Natural killer cell treated with Interleukin-12 subunit alpha and Interleukin-12 subunit beta and Interleukin-15 and Interleukin-18, amount 100 ng/mL, for 72 hours (primary cell): ENCODE measurements at places on chromosomes 2 and 18. TPM values are rescaled to one million over a fixed set of nuclear protein-coding genes. Genes with fewer than 3 reads are reported as not detected.

GRCh38 chr2:232537499-232537898 is 2.0 kb upstream of the CHRNG start:
- no peak for DNase-seq

AOX1 gene
- total RNA-seq: 0.26 TPM

DNA sequence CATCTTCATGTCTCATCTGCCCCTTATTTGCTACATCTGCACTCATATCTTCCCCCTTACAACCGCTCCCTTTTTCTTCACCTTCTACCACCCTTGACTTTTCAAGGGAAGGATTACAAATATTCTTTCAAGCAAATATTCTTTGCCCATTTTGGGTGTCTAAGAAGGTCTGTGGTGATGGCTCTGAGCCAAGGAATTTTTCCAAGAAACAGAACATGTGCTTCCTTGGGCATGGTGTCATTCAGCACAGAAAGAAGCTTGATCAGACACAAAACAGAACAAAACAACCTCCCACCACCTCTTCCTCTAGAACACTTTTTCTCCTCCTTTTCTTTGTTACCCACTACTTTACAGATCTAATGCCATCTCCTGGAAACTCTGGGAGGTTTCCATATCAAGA is 313.7 kb downstream of the SATB2 start:
- no peak for DNase-seq

GRCh38 chr2:171173087-171173486 is 12.4 kb upstream of the TLK1 start:
- no peak for DNase-seq

DNA sequence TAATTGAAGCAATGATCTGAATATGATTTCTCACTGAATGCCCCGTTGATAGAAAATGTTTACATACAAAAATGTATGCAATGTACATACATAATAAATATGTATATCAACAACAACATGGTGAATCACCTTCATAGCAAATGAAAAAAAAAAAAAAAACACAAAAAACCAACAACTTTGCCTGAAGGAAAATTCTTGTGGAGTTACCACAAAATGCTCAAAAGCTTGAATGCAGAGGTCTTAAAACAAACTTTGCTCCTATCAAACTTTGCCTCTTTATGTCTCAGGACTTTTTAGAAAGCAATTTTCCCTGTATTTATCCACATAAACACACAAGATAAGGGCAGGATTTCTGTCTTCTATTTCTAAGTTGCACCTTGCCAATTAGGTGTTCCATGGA is 92.9 kb upstream of the SIX2 start:
- no peak for DNase-seq

- DNase-seq: no peak
These were observed 48.2 kb downstream of the COL4A4 start for GRCh38 chr2:227115761-227116160.

ARHGAP15 gene
- total RNA-seq: 80.6 TPM
